ENCODE measurements at places on chromosomes 5 and 9. TPM values are rescaled to one million over a fixed set of nuclear protein-coding genes. Genes with fewer than 3 reads are reported as not detected.

PCDHGB4 gene
- 0.50 TPM for total RNA-seq

CDKN2A gene
- not detected for total RNA-seq

SLC34A1 gene
- total RNA-seq = not detected

CARD6 gene
- 2.3 TPM for total RNA-seq

DOK3 gene
- 3.9 TPM for total RNA-seq

MEGF9 gene
- 17.3 TPM for total RNA-seq

TMC1 gene
- not detected for total RNA-seq

TAF11L3 gene
- total RNA-seq = not detected

GBGT1 gene
- 0.95 TPM for total RNA-seq

CDH10 gene
- total RNA-seq = 0.13 TPM

TBCA gene
- 279 TPM for total RNA-seq

FOXD4L3 gene
- total RNA-seq = not detected

ECSCR gene
- total RNA-seq = not detected

CCNO gene
- 5.8 TPM for total RNA-seq

TRUB2 gene
- total RNA-seq = 46.1 TPM

SH3GLB2 gene
- total RNA-seq = 44.8 TPM

DDX4 gene
- 0.05 TPM for total RNA-seq

VLDLR gene
- total RNA-seq = 17.1 TPM

FAM120AOS gene
- 50.1 TPM for total RNA-seq

CCDC180 gene
- total RNA-seq = 0.62 TPM

SCGB3A1 gene
- not detected for total RNA-seq

ABO gene
- not detected for total RNA-seq

Data from A549 treated with dexamethasone at 1 μM for 4 hours (cell line).